Liver (tissue), 10 donors: ENCODE measurements at places on chromosomes 11 and 22. TPM values are rescaled to one million over a fixed set of nuclear protein-coding genes. Genes with fewer than 3 reads are reported as not detected.

CEND1 gene
- not detected for total RNA-seq

DNA sequence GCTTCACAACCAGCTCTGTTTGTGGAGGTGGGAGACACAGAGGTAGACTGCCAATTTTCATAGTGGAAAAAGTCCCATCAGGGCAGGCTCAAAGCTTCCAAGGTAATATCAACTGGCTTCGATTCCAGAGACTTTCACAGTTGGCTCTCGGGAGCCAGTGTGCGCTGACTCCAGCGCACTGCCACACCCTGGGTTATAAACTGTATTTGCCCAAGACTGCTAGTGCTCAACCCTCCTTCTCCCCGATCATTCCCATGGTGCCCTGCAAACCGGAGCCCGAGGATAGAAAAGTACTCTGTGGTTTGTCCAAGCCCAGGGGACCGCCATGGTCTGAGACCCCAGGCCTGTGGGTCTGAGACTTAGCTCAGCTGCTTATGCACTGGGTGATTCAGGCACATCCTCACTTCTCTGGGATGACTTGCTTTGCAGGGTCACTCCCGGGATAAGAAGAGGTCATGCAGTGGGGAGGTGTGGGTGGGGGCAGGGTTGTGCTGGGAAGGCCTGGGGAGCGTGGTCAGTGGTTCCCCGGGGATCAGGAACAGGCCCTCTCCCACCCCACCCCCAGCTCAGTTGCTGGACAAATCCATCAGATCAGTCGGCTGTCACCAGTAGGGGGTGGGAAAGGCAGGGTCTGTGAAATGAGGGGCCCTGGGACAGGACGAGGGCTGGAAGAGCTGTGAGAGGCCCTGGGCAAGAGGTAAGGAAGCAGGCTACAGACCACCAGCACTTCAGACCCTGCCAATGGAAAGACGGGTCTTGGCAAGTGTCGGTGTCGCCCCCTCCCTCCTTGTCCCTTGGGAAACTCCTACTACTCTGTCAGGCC lies 26.7 kb upstream of the PICK1 start:
- DNase-seq, result no peak

FAT3 gene
- total RNA-seq, result 1.2 TPM

- no peak for DNase-seq
Measured at GRCh38 chr11:71402878-71403277, 45.3 kb downstream of the DHCR7 start.

PLA2G3 gene
- not detected for total RNA-seq

DNA sequence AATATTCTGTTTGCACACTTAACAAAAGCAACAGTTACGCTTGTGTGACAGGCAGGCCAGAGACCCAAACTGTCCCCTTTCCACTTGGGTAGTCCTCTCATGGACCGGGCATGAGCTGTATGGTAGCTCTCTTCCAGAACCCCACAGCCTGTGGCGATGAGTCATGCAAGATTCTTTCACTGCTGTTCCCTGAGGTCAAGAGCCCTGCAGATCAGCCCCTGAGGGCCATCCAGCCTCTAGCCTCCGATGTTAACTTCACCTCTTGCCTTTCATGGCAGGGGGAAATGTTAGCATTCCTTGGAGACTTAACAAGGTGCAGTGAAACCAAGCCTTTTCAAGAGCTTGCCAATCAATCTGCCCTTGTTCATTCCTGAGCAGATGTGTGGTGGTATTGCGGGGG lies 63.2 kb upstream of the DEUP1 start:
- no peak for DNase-seq

GRCh38 chr22:23305922-23306374 lies 125.6 kb downstream of the BCR start:
- no peak for DNase-seq

DNA sequence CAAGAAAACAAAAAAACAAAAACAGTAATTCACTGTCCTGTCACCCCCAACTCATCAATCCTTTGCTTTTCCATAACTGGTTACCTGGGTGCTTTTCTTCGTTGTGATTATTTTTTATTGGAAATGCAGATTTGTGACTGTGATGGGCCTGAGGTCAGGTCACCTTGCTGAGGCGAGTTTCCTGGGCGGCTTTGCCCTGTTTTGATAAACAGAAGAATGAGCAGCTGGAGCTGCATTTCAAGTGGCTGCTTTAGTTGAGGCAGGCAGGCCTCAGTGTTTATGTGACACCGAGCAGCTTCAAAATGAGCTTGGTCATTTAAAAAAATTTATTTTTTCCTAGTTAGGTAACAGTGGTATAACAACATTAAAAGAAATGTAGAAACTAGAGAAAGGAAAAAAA lies 22.2 kb downstream of the PTPRJ start:
- no peak for DNase-seq

DNA sequence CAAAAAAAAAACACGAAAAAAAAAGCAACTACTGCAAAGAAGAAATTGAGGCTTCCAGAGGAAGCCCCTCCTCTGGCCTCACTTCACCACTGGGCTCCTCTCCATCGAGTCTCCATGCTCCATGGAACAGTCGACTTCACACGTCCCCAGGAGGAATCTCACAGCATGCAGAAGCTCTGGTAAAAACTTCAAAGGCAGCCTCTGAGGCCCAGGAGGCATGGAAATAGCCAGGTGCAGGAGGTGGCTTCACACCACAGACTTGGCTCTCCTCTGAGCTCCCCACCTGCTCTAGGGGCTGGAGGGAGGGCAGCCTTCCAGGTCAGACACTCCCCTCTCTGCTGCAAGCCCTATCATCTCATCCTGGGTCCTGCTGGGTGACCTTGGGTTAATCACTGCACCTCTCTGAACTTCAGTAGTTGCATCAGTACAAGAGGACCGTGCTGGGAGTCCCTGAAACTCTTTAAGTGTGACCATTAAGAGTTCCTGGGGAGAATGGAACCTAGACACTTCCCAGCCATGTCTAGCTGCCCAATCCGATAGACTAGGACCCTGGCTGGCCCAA lies 8.2 kb downstream of the PDE2A start:
- DNase-seq, result no peak

DNA sequence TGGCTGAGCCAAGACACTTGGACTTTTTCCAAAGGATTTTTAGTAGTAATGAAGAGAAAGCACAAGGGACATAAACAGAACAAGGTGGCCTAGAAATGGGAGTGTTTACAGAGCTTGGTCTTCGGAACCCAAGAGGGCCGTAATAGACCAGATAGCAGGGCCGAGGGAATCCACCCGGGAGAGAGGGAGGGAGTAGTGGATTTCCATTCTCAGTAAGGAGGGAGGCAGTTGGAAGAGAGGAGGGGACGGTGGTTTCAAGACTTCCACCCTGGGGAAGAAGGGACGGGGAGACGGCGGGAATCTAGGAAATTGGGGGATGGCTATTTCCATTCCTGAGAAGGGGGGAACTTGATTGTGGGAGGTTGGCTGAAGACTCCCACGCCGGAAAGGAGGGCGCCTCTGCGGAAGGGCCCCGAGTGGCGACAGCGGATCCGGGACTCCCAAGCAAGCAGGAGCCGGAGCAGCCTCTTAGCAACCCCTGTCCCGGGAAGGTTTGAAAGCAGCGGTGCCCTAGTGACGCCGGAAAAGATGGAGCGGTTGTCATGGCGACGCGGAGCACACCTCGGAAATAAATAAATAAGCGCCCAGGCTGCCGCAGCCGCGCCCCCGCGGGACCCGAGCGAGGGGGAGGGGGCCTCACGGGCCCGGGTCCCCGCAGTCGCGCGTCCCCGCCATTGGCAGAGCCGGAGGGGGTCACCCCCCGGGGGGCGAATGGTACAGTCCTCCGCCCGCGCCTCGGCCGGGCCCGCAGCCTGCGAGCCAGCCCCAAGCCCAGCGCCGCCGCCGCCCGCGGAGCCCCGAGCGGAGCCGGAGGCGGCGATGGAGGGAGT lies 31.6 kb downstream of the EIF3F start:
- DNase-seq, result no peak

FLRT1 gene
- not detected for total RNA-seq

GRCh38 chr11:19670030-19670791 lies 42.4 kb upstream of the NAV2 start:
- DNase-seq, result no peak

DNA sequence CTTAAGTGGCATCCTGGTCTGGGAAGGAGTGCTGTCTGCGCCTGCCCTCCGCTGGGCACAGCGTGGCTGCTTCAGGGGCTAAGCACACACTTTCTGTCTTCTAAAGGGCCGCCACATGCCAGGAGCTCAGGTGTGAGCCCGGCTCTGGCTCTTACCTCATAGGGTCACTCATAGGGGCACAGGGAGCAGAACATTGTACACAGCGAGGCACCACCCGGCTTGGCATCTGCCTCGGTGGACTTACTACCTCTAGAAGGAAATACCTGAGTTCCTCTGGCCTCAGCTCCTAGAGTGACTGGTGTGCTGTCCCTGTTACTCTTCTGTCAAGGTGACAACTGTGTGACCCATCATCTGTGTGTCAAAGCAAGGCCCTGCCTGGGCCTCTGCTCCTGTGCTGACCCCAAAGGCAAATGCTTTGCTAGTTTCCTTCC lies 13.4 kb downstream of the NEAT1 start:
- peak; percentile 33 for DNase-seq

MGAT3 gene
- total RNA-seq, result 0.08 TPM

GRCh38 chr11:101446238-101446637 lies 137.6 kb downstream of the TRPC6 start:
- DNase-seq, result no peak

GRCh38 chr11:49208006-49208721 lies at the start of gene FOLH1:
FOLH1 (minus strand) TSS chr11:49208602; CDS start chr11:49208409, 193 bp downstream.
- DNase-seq, result peak; percentile 57

LRRC56 gene
- 0.23 TPM for total RNA-seq

- DNase-seq, result no peak
Measured at GRCh38 chr11:58726737-58727414, 4.9 kb downstream of the GLYAT start.

AP2A2 gene
- 39.7 TPM for total RNA-seq

GLYATL1 gene
- total RNA-seq, result 64.9 TPM
